ENCODE measurements at places on chromosomes 11 and 22. TPM values are rescaled to one million over a fixed set of nuclear protein-coding genes. Genes with fewer than 3 reads are reported as not detected.

DNA sequence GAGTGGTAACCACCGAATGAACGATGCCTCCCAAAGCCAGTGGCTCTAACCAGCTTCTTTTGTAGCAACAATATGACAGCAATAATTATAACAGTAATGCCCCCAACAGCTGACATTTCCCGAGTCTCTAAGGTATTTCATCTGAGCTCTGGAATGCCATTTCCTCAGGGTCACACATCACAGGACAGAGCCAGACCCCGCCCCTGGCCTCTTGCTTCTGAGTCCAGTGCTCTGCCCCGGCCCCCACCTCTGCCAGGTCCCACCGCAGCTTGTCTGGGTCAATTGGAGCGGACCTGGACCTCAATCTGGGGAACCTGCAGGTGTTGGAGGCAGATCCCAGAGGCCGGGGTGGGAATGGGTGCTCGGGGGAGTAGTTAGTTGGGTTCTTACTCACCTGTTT lies 63.8 kb downstream of the IGLL1 start:
- DNase-seq = no peak

DNA sequence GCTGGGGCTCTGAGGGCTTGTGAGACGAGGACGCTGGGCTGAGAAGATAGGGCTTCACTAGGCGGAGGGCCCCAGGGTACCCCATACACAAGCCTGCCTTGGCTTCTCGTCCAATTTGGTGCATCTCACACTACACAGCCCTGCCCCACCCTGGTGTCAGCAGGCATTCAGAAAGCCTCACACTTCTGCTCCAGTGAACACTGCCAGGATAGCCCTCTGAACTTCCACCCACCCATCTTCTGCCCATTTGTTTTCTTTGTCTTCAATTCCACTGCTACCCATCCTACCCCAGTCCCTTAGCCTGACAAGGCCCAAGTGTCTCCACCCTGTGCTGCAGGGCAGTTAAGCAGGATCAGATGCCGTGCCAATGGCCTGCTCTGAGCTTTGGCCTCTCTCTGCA lies 1.9 kb upstream of the BUD13 start:
- DNase-seq = no peak

Gene OR5A1
- not detected for polyA plus RNA-seq

Gene WNT11
- not detected for polyA plus RNA-seq

Data from keratinocyte (primary cell).